ENCODE measurements at places on chromosomes 2 and 18.
A peak's percentile ranks its signal among the peaks of the same experiment; 100 is the strongest.

- DNase-seq = no peak
Measured at GRCh38 chr2:215722986-215723630, 287.2 kb upstream of the FN1 start.

DNA sequence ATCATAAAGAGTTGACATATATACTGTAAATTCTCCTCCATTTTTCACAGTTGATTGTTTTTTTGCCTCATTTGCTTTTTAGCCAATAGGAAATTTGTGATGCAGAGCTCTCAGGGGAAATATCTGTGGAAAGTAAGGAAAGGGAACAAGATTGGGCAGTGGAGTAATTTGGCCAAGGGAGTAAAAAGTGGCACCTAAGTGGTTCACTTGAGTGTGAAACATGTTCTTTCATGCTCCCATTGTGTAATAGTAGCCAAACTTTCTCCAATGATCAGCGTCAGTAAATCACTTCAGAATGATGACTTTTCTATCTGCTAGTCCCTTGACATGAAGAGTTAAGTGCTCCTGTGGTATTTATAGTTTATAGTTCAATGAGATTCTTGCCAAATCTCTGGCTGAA lies 141.9 kb upstream of the KCNJ3 start:
- no peak for DNase-seq

DNA sequence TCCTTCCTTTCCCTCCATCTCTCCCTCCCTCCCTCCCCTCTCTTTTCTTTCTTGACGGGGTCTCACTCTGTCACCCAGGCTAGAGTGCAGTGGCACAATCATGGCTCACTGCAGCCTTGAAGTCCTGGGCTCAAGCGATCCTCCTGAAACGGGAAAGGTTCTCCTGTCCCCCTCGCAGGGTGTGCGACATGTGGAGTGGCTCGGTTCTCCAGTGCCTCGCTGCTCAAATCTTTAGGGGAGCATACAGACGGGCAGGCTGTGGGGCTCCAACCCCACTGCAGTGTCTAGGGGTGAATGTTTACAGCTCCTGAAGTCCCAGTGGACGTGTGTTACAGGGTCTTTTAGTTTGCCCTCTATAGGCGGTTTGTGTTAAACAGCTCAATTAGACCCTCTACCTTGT lies 74.0 kb downstream of the MEX3C start:
- DNase-seq = no peak

DNA sequence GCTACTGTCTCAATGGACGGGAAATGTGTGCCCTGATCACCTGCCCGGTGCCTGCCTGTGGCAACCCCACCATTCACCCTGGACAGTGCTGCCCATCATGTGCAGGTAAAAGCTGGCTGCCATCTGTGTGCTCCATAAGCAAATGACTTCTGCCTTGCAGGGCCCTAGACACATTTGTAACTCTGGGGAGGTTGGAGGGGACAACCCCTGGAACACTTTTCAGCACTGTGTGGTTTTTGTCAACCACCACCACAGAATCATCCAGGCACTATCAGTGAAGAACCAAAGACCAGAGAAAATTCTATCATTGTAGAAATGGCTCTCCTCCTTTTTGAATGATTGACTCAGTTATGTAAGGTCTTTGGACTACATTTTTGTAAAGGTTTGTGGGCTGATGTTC lies 84.3 kb downstream of the FEZ2 start:
- no peak for DNase-seq

GRCh38 chr2:222450021-222450420 lies 25.7 kb downstream of the SGPP2 start:
- DNase-seq = peak; percentile 49
